ENCODE measurements at places on chromosomes 12 and 14.

- no peak for DNase-seq
These were observed 25.1 kb upstream of the BATF start for GRCh38 chr14:75497191-75497590.

GRCh38 chr14:74038020-74038859, 19.1 kb downstream of the BBOF1 start:
- no peak for DNase-seq

DNA sequence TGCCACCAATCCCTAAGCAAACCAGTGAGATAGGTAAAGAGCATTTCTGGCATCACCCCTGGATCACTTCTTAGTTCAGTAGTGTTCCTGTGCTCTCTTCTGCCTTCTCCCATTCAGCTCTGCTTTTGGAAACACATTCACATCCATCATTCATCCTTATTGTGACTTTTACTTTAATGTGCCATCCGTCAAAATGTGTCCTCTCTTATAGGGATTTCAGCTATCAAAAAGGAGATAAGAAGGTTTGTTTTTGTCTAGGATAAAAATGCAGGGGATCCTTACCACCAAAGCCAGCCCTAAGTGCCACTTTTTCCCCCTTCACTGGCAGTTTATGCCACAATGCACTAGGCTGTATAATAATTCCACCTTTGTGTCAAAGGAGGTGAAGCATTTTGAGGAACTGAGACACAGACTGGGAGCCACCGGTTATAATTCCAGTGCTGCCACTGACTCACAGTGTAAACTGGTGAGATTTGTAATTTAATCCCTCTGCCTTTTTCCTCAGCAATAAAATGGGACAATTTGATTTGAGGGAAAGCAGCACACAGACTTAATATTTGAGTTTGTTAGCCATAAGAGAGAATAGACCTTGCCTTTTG, 158.6 kb downstream of the PAX9 start:
- DNase-seq, result no peak

DNA sequence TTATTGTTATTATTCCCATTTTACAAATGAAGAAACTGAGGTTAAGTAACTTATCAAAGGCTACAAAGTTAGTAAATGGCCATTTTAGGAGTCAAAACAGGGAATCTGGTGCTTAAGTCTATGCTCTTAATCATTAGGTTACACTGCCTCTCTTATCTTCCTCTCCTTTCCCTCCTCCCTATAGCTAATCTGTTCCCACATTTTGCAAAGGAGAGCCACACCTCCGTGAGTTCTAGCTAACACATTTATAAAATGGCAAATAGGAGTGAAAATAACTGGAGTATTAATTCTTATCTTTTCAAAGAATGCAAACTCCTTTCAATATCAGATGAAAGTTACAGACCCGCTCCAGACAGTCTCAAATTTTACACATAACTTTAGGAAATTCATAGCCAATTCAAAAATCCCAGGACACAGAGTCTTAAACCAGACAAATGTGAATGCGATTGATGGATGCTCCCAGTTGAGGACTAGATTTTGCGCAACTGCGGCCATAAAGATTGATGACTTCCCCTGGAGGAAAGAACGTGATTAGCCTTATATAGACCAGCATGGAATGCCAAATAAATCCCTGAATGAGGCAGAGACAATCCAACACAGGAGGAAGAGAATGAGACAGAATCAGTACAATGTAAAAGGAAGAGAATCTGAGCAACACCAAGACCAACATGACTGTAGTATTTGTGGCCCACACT, 225.0 kb upstream of the ARID2 start:
- DNase-seq, result no peak

DNA sequence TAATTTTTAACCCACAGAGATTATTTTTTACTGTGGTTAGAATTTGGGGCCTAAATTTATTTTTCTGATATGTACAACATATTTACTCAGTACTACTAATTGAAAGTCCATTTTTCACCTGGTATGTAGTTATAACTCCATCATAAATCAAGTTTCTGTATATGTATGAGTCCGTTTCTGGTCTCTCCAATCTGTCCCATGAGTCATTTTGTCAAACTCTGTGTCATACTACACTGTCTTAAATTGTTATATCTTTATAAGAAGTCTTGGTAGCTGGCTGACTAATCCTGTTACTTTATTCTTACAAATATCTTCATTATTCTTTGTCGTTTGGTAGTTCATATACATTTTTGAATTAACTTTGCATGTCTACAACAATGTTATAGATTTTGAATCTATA, 344.0 kb downstream of the PDZRN4 start:
- DNase-seq, result no peak

DNA sequence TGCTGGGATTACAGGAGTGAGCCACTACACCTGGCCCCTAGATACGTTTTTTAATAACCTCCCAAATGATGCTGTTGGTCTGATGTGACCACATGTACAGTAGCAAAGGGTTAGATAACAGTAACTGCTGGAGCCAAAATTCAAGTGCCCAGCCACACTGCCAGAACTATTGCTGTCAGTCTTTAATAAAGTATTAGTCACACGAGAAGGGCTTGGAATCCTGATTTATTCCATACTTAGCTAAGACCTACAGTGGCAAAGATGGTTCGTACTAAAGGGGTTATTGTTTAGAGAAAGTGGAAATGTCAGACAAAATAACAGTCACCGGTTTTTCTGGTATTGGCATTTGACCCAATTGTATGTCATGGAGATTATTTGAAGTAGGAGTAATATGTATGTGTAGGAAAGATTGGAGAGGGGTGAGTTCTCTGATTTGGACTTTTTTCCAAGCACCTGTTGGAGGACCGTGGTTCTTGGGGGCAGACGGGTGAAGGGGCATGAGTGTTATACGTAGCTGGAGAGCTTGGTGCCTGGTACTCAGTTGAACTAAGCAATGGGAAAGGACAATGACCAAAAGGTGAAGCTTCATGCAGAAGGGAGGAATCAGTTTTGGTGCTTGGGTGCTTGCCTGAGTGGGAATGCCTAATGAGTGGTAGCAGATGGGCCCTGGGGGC, 9.7 kb downstream of the TUBA1C start:
- DNase-seq, result no peak

- no peak for DNase-seq
These were observed 105.0 kb downstream of the ETNK1 start for GRCh38 chr12:22729957-22730443.

DNA sequence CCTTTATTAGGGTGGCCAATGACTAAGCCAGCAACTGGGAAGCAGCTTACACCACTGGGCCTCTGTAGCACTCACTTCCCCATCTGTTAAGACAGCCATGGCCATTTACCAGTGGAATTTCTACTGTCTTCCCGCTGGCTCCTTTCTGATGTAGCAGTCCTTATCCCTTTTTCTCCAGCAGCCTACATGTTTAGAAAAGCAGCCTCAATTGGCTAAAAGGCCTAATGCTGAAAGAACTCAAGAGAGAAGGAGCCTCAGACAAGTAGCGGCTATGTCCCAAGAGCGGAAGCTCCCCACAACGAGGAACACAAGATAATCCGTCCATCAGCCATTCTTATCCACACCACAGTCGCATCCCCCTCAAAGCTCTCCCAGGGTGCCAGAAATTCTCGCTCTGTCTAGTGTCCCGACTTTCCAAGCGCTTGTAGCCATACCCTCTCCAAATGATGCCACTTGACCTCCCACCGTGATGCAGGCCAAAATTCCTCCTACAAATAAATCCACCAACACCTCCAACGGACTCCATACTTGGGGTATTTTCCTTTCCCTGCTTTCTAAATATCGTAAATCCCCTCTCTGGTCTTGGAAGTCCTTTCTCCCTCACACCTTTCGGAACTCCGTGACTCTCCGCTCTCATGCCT, 624 bp downstream of the M6PR start:
- no peak for DNase-seq

DNA sequence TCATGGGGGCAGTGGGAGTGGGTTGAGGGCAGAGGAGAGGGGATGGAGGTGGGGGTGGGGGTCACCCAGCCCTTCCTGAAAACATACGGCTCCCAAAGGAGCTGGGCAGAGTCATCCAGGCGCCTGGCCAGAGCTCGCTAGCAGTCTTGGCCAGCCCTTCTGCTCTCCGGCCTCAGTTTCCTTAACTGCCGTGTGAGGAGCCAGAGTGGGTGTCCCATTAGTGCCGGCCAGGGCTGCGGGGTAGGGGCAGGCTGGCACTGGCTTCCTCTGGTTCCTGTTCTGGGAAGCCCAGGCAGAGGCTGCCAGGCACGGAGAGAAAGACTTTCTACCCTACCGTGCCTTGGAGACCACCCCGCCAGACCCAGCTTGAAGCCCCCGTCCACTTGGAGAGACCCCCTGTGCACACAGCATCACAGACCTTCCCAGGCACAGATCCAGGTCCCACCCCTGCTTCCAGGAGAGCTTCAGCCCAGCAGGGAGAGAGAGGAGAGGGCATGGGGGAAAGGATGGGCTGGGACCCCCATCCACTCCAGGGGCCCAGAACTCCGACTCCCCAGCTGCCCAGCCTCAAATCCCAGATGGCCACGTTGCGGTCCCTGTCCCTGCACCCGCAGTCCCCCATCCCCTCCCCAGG, 93.3 kb downstream of the RFLNA start:
- no peak for DNase-seq

DNA sequence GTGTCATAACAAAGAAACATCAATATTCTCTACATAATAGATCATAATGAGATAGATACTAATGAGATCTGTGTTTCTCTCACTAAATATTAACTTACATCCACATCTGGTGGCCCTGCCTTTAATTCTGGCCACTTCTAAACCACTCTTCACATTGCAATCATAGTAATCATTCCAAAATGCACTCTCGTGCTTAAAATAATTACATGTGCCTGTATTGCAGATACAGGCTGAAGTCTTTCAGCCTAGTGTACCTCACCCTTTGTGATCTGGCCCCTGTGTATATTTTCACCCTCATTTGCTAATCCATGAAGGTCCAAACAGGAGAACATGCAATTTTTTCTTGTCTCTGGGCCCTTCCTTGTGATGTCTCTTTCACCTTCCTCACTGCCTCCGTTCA, 108.0 kb downstream of the LIN7A start:
- DNase-seq, result no peak

DNA sequence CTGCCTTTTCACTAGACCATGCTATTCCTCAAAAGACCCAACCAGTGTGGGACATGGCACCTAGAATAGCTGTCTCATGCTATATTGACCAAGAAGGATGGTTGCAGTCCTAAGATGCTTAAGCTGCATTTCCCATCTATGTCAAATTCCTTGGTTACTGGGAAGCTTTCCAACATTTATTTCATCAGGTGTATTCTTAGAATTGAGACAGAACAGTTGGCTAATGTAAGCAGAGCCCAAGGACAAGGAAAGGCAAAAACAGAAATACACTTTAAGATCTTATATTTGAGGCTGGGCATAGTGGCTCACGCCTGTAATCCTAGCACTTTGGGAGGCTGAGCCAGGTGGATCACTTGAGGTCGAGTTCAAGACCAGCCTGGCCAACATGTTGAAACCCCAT, 24.7 kb downstream of the ARG2 start:
- DNase-seq, result no peak

GRCh38 chr14:36675581-36675980, 13.9 kb downstream of the PAX9 start:
- DNase-seq, result no peak

- no peak for DNase-seq
These were observed 37.2 kb downstream of the PRKAB1 start for GRCh38 chr12:119705182-119705581.

GRCh38 chr12:106986135-106986534, 811 bp downstream of the MTERF2 start:
- no peak for DNase-seq

DNA sequence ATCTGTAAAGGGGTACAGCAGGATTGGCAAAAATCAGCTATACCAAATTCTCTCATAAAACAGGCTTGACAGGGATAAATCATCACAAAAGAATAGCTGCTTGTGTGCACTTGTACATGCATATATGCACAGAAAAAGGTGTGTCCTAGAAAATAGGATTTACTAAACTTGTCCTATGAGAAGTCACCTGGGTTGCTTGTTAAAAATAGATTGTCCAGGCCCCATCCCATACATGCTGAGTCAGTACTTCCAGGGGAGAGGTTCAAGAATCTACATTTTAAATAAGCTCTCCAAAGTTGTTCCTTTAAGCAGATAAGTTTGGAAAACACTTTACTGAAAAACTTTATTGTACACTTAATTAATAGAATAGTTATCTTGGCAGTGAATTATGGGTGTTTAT, 123.1 kb downstream of the ANO6 start:
- no peak for DNase-seq

DNA sequence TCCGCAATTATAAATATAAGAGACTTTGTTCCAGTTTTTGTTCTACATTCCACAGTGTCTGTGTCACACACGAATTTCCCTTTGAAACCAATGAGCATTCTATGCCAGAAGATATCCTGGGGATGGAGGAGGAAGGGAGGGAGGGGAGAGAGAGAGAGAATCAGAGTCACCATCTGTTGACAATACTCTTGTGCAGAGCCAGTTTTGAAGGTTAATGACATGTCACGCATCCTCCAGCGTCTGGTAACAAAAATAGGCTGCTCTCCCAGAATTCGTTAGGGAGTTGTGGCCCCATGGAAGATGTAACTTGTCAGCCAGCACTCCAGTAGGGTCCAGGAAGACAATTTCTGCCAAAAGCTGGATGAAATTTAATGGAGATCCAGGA, 213.5 kb upstream of the KRR1 start:
- no peak for DNase-seq

- DNase-seq, result no peak
These were observed 56.1 kb downstream of the LMNTD1 start for GRCh38 chr12:25497021-25497420.

- no peak for DNase-seq
These were observed 41.5 kb downstream of the IFT81 start for GRCh38 chr12:110165540-110166159.

DNA sequence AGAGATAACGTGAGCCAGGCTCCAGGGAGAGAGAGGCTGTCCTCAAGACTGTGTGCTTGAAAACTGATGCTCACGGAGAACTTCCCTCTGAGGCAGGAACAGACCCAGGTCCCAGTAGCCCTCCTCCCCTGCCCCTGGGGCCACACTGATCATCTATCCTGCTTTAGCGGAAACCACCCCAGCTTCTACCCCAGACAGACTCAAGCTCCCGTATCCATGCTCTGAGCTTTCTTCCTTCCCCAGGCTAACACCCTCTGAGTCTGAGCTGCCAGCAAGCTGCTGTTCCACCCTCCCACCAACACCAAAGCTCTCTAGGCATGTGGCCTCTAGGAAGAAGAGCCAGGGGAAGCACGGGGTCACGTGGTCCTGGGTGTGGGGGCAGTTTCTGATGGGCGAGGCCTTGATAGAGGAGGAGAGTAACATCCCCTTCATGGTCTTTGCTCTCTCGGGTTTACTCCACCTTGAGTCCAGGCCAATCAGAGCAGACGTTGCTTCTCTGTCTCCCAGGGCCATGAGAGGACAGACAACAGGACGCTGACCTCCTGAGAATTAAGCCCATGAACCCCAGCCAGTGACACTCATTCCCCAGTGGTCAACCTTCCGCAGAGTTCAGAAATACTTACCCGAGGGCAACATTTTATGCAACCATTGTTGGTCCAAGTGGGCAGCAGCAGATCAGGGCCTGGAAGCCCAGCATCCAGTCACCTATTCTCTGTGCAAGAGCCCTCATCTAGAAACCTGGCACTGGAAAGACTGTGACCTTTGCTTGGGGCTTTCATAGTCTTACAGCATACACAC, 1.4 kb downstream of the PCK2 start:
- no peak for DNase-seq

GRCh38 chr14:76100236-76100635, 51.5 kb upstream of the GPATCH2L start:
- no peak for DNase-seq

- DNase-seq, result no peak
These were observed at the start of gene GRIN2B for GRCh38 chr12:13981296-13981962. Gene GRIN2B, minus strand, starts transcription at chr12:13981602. Its CDS starts 115,394 bp downstream, at chr12:13866208.
